ENCODE measurements at places on chromosomes 7 and 10.

DNA sequence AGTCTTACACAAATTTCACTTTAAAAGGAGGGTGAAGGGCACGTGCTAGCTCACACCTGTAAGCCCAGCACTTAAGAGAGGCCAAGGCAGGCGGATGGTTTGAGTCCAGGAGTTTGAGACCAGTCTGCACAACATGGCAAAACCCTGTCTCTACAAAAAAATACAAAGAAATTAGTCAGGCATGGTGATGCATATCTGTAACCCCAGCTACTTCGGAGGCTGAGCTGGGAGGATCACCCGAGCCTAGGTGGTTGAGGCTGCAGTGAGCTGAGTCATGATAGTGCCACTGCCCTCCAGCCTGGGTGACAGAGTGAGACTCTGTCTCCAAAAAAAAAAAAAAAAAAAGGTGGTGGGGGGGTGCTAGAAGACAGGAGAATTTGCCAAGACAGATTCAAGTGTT is 237.3 kb upstream of the KLF14 start:
- peak; percentile 59 for DNase-seq

DNA sequence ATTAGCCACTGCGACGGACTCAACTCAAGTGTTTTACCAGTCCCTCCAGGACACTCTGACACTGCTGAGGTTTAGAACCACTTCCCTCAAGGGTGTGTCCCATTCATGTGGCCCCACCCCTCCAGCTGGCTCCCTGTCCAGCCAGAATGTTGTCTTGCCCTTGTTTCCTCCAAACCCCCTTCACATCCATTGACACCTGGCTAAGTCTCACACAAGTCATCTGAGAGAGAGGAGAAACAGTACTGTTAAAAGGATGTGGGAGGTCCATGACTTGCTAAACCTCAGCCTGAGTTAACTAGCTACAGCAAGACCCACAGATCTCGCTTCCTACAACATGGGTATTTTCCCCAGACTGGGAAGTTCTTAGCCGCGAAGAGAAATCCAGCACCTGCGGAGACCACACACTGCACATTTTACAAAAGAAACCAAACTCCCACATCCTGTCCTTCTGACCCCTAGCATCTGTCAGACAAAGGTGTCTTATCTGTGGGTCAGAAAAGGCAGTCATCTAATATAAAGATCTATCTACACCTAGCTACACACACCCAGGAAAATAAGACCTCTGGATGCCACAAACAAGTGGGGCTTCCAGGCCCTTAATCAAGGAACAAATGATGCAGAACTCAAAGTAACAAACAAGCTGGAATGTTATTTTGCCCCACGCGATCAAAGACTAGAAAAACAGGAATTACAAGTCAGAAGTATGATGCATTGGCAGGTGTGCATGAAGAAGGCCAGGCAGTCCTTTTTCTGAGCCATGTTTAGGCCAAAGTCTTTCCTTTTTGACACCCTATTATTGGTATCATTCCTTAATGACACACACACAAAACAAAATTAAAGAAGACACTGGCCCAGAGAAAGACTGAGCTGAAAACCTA is 13.9 kb downstream of the OSBPL3 start:
- DNase-seq = no peak

DNA sequence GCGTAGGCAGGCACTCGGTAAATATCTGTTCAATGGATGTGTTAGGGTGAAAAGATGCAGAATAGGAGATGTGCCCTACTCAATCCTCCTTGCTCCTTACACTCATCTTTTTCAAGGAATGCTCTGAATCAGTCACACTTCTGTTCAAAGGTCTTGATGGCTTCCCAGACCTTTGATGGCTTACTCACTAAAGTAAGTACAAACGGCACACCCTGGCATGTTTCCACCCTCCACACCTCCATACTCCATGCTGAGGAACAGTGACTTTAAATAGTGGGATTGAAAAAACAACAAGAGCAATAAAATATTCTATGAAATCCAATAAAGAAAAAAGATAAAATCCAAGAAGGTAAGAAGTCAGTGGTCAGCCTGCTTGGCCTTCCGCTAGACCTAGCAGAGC is 569.2 kb downstream of the SORCS1 start:
- DNase-seq = no peak

DNA sequence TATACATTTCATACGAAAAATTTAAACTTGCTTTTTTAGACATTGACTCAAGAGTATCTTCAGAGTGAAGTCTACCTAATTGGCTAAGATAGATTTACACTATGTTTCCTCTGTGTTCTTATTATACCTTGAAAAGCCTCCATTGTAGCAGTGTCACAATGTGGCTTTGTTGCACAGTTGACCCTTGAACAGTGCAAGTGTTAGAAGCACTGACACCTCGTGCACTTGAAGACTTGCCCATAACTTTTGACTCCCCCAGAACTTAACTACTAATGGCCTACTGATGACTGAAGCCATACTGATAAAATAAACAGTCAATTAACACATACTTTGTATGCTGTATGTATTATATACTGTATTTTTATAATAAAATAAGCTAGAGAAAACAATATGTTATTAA is 84.3 kb downstream of the CPED1 start:
- no peak for DNase-seq

DNA sequence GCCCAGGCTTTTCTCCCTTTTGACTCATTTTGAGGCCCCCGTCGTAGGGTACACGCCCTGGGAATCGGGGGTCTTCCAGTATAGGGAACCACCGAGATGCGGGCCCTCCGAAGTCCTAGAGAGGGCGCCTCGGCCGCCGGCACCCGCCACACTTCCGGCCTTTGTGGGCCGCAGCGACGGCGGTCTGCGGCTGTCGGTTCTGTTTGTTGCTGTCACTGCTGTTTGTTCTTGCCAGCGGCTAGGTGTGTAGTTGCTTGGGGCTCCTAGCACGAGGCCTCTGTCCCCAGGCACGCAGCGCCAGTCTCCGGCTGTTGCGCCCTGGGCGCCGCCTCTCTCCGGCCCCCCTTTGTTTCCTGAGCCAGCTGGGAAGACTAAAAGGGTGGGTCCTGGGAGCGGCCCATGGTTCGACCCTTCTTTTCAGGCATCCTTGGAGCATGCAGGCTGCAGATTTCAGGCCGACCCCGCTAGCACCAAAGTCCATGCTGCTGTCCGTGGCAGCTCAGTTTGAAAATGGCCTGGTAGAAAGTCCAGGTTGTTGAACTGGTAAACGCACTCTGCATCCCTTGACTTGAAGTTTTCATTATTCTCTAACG is 17.8 kb upstream of the ZKSCAN1 start:
- DNase-seq = peak; percentile 42

DNA sequence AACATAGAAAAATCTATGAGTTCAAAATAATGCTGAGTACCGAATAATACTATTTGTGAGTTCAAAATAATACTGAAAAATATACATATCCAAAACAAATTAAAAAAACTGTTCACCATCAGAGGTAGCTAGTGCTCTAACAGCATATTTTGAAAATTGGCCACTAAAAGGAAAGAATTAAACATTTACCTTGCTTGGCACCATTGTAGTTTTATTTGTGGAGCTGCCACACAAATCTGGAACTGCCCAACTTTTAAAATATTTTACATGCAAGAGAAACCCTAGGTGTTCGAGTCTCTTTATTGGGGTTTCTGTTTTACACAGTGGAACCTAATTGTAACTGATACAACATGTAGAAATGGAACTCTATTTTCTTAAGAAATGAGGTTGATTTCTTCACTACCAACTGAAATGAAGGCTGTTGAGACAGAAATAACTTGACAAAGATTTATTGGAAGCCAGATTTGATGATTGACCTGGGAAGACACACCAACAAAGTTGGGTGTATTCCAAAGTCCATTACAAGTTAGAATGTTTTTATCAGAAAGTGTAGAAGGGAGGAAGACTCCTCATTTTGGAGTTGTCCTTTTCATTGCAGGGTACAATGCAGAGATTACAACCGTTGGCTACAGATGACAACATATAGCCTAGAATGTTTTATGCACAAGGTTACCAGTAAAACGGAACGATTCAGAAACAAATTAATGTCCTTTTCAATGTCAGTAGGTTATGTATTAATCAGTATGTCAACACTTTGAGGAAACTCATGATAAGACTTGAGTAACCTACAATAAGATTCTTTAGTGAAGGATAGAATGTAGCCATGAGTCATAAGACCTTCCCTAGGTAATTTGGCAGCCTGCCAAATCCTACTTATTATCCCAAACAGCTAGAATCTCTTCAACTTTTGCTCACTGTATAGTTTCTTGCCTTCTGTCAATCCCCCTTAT is 73.8 kb upstream of the PAPSS2 start:
- no peak for DNase-seq

DNA sequence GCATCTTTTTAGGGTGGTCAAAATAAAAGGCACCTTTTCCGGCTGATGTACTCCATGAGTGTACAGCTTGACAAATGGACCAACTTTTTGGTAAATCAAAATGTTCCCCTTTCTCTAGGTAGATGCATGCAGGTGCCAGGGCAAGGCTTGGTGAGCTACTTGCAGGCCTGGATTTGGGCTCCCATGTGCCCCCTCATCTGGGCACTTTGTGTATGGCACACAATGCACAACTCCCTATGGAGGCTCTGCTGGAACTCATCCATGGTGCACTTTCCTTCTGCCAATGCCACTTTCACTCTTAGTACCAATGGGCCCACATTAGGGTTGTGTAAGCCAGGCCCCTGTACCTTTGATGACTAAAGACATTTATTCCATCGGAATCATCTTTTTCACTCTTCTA is 300.8 kb downstream of the SDHAF3 start:
- DNase-seq = no peak

- DNase-seq = peak; percentile 45
Observed at GRCh38 chr7:151351027-151351426, 9.4 kb downstream of the NUB1 start.

DNA sequence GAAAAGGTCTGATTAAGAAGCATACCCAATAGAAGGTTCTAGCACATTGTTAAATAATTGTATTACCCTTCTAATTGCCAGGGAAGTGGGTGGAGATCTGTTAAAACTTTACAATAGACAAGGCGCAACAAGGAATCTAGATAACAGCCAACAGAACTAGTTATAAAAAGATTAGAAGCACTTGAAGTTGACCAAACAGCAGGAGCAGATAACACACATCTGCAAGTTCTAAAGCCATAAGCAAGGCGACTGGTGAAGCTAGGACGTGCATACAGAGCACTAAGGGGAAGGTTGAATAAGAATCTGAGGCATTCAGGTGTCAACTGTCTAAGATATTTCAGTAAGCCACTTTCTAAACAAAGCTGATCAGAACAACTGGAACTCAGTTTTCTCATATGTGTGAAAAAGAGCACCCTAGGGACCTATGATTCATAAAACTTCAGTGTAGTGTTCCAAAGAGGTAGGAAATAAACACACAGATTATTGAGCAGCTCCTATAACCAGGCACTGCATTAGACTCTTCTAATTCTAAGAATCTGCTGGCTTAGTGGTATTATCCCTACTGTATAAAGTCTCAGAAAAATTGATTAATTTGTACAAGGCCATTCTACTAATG is 111.2 kb downstream of the SAMD9 start:
- DNase-seq = no peak

Measured in stimulated activated CD4-positive, alpha-beta T cell treated with anti-CD3 and anti-CD28 coated beads, Interleukin-12 subunit alpha, Interleukin-12 subunit beta, amount 100 ng/mL, for 24 hours (primary cell).